Osteocyte (in vitro differentiated cells): ENCODE measurements at places on chromosomes 7 and 10. TPM values are rescaled to one million over a fixed set of nuclear protein-coding genes. Genes with fewer than 3 reads are reported as not detected.

The UPK3BL1 gene
- total RNA-seq: 16.4 and 20.6 TPM in 2 replicates

The OR6V1 gene
- total RNA-seq: not detected in 2 replicates

The ASB13 gene
- 16.0 and 18.4 TPM in 2 replicates for total RNA-seq

The CALY gene
- 3.5 TPM in 2 replicates for total RNA-seq

DNA sequence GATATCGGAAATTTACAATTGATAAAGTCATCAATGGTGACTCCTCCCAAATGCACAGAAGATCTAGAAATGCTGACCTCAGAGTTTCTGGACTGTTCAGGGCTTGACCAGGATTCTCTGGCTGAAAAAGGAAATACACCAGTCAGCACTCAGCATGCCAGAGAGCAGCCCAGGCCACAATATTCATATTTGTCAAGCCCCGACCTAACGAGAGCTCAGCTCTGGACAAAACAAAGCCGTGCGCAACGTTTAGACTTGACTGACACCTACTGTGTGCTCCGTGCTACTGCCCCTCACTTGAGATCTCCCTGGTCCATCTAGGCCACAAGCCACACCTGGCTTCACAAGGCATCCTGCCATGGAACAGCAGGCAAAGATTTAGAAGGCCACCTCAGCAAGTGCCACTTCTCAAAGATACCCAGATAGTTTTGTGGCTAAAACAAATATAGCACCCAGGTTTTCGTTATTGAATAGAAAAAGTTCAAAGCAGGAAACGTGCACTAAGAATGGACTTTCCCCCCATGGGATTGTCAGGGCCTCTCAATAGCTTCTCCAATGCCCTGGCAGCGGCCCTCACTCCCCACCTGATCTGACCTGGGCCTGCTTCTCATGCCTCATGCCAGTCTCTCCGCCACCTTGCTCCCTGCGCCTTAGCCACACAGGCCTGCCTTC lies 218.3 kb downstream of the FAM107B start:
- peaks cover 14% of the 10 kb centered on the region for H3K36me3 ChIP-seq
- peaks cover 35% of the 10 kb centered on the region for H3K4me1 ChIP-seq
- H3K27ac ChIP-seq: peak overlapping the region; percentile 51
- H3K4me3 ChIP-seq: no peak overlapping the region
- no peaks in the 10 kb centered on the region for H3K27me3 ChIP-seq

DNA sequence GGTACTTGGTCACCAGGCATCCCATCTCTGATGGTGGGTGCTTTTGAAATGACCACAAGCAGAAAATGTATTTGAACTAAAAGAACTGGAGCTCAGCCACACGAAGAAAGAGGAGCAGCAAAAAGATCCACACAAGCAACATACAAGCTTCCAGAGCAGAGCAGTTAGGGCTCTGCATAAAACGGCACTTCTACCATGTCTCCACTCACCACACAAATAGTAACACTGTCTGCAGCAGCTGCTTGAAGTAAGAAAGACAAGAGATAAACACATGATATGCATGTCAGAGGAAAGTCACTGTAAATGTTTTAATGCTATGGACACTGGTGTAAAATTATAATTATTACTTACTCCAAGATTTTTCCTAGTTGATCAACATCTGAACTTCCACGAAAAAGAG lies 32.5 kb upstream of the FAM133B start:
- peaks cover 31% of the 10 kb centered on the region for H3K4me1 ChIP-seq
- peak overlapping the region; percentile 61 for H3K27ac ChIP-seq
- peaks cover 17% of the 10 kb centered on the region for H3K36me3 ChIP-seq

- H3K27ac ChIP-seq: peak overlapping the region; percentile 29
- H3K36me3 ChIP-seq: peaks cover 1% of the 10 kb centered on the region
- no peak for DNase-seq
- no peaks in the 10 kb centered on the region for H3K27me3 ChIP-seq
Measured at GRCh38 chr7:70720191-70720873, 411.6 kb upstream of the GALNT17 start.

- H3K4me3 ChIP-seq: no peak overlapping the region
- H3K36me3 ChIP-seq: no peaks in the 10 kb centered on the region
- H3K27ac ChIP-seq: peak overlapping the region; percentile 35
- H3K27me3 ChIP-seq: peaks cover 9% of the 10 kb centered on the region
- peaks cover 15% of the 10 kb centered on the region for H3K4me1 ChIP-seq
Measured at GRCh38 chr10:14822879-14823755, 14.7 kb downstream of the CDNF start.

DNA sequence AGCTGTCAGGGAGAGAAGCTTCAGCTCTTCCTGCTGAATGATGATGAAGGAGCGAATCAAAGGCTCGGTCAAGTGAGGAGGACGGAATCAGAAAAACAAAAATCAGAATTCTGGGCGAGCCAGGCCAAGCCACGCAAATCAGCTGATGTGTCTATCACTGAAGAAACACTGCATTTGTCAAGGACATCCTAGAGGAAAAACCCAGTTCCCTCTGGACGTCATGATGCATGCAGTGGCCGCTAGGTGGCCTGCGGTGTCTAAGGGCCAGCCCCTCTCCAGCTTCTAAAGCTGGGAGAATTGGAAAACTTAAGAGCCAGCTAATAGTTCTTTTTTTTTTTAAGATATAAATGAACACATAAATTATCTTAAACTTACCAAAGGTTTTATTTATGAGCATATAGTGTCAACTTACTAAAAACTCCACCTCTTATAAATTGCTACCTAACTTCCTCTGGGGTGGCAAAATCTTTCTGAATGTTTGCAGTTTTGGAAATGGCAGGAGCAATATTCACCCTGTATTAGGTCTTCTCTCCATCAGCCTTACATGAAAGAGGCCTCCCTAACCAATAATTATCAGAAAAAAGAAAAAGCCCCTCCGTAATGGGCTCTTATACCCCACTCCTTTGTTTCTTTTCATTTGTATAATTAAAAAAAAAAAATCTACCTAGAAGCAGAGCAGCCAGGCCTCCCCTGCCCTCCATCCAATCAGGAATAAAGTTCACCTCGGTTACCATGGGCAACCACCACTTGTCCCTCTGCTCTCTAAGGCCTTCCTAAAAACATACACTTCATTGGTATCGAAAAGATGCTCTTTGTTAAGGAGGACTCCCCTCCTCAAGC lies 186.8 kb downstream of the USP6NL start:
- no peaks in the 10 kb centered on the region for H3K36me3 ChIP-seq
- no peak overlapping the region for H3K27ac ChIP-seq
- peaks cover 14% of the 10 kb centered on the region for H3K27me3 ChIP-seq
- no peak overlapping the region for H3K4me3 ChIP-seq

DNA sequence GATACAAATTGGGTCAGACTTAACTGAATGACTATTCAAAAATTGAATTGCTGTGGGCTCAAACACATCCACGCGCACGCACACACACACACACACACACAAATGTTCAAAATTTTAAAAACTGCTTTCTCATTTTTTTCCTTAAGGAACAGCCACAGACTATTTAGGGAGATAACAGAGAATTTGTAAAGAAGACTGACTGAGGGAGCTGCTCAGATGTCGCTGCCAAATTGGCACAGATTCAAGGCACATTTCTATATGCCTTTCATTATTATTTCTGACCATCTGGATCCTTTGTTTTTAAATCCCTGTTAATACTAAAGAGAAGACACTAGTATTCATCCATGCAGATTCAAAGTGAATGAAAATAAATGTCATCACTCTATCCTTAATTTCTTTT lies 154.8 kb downstream of the DGKB start:
- H3K36me3 ChIP-seq: no peaks in the 10 kb centered on the region
- H3K4me1 ChIP-seq: peaks cover 34% of the 10 kb centered on the region
- peak overlapping the region; percentile 24 for H3K27ac ChIP-seq
- DNase-seq: no peak
- no peaks in the 10 kb centered on the region for H3K27me3 ChIP-seq
